AG10803 (cell line): ENCODE measurements at places on chromosomes 7 and 10.

DNA sequence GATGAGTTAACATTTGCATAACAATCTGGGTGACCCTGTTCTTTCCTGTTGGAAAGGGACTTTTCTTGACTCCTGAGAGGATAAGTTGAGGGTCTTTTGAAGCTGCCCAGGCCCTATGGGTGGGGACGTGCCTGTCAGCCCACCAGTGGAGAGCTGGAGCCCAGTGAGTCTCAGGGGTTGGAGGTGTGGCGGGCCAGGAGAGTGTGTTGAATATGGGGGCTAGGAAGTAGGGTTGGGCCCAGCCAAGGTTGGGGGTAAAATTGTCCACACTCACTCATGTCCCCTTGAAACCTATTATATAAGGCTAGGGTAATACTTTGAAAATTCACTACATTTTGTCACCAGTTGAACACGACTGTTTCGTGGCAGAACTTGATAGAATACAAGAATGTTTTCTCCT is 17.9 kb upstream of the KAT6B start:
- DNase-seq: no peak

GRCh38 chr7:50827281-50827680 is 44.6 kb upstream of the GRB10 start:
- no peak for DNase-seq

- no peak for DNase-seq
Measured at GRCh38 chr10:120657371-120657770, 193.8 kb upstream of the WDR11 start.

DNA sequence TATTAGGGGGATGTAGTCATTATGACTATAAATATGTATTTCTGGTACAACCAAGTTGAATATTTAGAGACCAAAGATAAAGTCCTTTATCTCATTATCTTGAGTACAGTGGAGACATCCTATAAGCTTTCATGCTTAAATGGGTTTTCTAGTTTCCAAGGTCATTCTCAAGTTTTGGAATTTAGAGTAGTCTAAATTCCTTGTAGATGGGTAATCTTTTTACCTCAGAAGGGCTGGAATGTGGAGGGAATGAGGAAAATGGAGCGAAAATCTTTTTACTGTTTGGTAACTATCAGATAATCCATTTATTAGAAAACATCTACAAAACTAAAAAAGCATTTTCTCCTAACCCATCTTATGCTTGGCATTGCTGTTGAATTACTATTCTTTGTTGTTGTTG is 181.3 kb downstream of the RNF133 start:
- DNase-seq: no peak

- peak; percentile 48 for DNase-seq
Measured at GRCh38 chr7:37916673-37917660, at the start of gene SFRP4. SFRP4 (minus strand) TSS chr7:37916817; CDS start chr7:37916537, 280 bp downstream.

DNA sequence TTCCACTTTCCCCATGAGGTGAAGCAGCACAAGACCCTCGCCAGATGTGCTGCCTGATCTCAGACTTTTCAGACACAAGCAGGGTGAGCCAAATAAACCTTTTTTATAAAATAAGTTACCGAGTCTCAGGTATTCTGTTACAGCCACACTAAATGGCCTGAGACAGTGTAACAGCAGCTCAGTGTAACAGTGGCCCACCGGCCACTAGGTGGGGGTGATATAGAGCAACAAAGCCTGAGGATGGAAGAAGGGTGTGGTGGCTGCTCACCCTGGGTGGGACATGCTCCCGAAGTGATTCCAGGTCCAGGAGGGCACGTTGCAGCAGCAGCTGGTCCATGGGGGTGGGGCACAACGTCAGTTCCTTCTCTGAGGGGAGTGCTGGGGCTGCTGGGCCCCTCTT is 44.6 kb downstream of the BMS1 start:
- DNase-seq: no peak

GRCh38 chr7:52450816-52451215 is 584.6 kb upstream of the POM121L12 start:
- no peak for DNase-seq

DNA sequence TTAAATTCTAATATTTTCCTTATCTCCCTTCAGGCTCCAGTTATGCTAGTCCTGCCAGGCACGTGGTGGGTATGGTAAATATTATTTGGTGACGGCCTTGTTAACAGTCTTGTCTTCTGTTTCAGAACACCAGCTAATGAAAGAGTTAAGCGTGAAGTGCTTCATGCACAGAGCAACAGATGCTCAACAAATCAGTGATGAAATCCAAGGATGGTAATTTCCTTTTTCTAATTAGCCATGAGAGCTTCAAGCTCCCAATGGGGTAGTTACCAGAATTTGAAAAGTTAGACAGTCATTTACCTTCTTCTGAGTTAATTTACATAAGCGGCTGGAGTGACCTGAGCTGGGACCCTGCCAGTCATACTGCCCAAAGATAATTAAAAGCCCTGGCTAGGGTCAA is 1.9 kb upstream of the OTUD1 start:
- DNase-seq: no peak

- DNase-seq: no peak
Measured at GRCh38 chr10:113161066-113161465, 211.0 kb downstream of the TCF7L2 start.

DNA sequence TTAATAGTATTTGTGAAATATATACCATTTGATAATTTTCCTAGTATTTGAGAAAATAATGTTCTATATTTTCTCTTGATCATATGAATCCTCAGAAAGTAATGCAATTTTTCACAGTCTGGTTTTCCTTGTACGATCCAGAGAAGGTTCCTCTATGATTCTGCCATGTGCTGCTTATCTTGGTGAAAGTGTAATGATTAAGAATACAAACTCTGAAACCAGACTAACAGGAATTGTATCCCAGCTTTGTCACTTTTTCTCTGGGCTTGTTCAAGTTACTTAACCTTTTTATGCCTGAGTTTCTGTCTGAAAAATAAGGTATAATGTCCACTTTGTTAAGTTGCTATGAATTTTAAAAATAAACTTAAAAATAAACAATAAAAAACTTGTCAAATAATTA is 169.6 kb upstream of the ZNF804B start:
- no peak for DNase-seq

DNA sequence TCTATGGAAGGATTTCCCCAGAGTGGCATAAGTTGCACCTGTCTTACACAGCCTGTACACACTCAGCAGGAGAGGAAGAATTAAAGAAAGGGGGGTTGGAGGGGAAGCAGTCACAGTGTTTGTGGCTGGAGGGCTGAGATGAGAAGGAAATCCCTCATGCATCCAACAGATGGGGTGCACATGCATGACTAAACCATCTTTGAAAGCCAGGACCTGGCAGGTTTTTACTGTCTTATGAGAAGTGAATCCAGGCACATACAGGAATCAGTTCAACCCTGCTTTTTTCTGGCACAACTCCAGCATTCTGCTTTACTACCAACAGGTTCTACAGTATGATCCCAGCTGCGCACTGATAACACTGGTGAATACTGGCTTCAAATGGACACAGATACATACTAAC is 107.7 kb downstream of the CACNA2D1 start:
- peak; percentile 47 for DNase-seq

DNA sequence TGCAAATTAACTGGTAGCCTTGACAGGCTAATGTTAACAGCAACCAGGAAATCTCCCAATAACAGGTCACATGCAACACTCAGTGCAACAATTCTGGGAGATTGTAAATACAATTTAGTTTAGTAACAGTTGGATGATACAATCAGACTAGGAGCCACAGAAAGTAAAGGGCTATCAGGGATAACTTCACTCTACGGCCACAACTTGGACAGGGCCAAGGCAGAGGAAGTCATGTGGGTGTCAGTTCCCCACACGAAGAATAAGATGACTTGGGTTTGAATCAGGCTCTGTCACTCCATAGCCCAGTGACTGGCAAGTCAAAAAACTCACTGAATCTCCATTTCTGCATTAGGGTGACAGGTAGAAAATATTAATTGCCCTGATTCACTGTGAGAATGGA is 217.3 kb upstream of the CCDC6 start:
- DNase-seq: no peak

- no peak for DNase-seq
Measured at GRCh38 chr10:55750458-55750857, 610.6 kb downstream of the ZWINT start.

GRCh38 chr10:43417950-43418768 is 9.2 kb upstream of the HNRNPF start:
- DNase-seq: no peak

- peak; percentile 11 for DNase-seq
Measured at GRCh38 chr10:51468424-51468823, 231.0 kb downstream of the CSTF2T start.

DNA sequence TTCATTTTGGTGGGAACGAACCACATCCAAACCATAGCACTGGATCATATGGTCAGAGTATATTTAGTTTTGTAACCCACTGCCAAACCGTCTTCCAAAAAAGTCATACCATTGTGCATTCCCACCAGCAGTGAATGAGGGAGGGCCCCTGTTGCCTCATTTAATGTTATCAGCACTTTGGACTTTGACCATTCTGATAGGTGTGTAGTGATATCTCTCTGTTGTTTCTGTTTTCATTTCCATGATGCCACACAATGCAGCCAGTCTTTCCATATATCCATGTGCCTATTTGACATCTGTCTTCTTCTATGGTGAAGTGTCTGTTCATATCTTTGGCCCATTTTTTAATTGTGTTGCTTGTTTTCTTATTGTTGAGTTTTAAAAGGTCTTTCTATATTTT is 105.0 kb upstream of the PPP2R2D start:
- DNase-seq: no peak

DNA sequence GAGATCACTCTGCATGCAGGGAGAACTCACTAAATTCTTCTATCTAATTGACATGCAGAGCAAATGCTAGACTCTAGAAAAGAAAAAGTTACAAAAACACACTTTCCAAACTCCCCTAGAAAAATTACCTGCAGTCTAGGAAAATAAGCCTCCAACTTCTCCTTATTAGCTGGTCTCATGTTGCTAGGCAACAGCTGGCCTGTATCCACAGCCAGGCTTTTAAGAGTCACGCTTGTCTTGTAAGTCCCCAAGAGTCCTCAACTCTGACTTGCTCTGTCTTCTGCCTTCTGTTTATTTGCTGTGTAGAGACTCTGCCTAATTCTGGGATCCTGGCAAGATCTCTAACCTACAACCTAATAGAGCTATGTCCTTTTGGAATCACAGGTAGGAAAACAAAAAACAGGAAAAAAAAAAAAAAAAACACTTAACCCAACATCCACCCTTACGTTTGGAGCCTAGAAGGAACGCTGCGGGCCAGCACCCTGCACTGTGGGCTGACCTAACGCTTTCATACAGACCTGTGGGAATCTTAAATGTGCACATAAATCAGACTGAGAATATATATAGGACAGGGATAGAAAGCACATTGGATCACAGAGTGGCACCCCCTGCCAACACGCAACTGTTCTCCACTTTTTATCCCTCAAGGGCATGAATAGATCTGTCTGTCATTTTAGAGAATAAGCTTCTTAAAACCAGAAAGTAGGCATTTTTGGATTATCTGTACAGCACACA is 117.0 kb upstream of the PTPRZ1 start:
- no peak for DNase-seq

DNA sequence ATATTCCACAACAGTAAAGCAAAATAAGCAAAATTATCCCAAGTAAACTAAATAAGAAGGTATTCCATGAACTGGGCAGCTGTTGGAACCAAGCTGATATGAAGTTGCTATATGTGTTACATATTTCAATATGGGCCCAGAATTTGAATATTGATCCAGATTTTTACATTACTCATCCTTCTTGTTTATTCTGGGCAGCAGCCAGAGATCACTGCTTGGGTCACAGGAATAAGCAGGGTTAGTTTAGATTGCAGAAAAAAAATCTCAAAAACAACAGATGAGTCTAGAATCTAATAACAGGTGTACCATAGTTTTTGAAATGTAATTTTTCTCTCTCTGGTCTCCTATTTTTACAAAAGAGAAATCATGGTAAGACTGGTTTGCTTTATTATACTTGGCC is 171.5 kb upstream of the NAMPT start:
- no peak for DNase-seq

DNA sequence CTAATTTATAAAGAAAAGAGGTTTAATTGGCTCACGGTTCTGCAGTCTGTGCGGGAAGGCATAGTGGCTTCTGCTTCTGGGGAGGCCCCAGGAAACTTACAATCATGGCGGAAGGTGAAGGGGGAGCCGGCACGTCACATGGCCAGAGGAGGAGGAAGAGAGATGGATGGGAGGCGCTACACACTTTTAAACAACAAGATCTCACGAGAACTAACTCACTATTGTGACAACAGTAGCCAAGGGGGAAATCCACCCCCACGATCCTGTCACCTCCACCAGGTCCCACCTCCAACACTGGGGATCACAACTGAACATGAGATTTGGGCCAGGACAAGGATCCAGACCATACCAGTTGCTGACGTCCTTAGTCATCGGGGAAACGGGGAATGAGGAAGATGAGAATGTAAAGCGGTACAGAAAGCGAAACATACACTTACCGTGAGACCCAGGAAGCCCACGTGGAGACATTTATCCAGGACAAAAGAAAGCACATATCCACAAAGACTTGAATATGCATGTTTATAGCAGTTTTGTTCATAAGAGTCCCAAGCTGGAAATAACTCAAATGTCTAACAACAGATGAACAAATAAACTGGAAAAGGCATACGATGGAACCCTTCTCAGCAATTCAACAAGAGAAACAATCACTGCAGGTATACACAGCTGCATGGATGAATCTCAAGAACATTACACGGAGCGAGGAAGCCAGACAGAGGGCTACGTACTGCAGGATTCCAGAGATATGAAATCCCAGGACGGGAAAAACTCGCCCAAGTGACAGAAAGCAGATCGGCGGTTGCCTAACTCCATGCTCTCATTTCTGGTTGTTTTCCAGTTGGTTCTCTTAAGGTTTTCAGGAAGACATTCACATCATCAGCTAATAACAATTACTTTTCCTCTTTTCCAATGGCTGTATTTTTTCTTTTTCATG is 26.2 kb upstream of the INPP5A start:
- no peak for DNase-seq

GRCh38 chr7:131829947-131830558 is 273.6 kb upstream of the PODXL start:
- DNase-seq: no peak

DNA sequence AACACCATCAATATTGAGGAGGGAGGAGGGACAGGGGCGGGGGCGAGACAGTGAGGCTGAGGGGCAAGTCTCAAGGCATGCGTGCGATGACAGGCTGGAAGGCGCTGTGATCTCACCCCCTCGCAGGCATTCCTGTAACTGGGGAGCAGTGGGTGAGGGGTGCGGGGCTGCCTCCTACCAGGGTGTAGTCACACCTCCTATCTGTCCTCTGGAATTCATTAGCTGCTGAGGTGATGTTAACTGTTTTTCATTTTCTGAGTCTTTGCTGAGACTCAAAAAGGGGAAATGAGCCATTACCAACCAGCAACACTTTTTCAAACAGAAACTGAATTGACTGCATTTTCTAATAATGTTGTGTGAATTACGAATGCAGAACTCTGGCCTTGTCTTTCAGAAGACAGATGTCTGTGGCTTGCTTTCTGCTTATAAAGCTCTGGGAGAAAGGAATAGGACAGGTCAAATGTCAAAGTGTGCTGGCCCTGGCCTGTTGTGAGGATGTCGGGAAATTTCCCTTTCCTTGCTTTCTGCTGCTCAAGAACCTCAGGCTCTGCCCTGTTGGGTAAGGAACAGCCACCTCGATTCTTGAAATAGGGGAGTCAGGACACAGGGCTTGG is 23.7 kb upstream of the CDH23 start:
- no peak for DNase-seq
